ENCODE measurements at places on chromosomes 3 and 15.

DNA sequence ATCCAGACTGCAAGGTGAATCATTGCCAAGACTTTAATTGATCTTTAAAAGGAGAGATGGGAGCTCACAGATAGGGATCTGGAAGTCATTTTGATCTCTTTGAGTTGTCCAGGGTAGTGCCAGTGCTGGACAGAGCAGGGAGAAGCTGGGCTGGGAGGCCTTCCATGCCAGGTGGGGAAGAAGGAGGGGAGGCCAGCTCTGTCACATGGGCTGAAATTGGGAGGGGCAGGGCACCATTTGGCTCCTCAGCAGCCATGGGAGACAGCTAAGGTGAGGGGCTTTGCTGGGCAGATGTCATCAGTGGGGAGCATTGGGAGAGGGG is 23.4 kb downstream of the SMAD6 start:
- no peak for DNase-seq

- DNase-seq = no peak
Measured at GRCh38 chr3:142866841-142867631, 21.8 kb downstream of the PCOLCE2 start.

DNA sequence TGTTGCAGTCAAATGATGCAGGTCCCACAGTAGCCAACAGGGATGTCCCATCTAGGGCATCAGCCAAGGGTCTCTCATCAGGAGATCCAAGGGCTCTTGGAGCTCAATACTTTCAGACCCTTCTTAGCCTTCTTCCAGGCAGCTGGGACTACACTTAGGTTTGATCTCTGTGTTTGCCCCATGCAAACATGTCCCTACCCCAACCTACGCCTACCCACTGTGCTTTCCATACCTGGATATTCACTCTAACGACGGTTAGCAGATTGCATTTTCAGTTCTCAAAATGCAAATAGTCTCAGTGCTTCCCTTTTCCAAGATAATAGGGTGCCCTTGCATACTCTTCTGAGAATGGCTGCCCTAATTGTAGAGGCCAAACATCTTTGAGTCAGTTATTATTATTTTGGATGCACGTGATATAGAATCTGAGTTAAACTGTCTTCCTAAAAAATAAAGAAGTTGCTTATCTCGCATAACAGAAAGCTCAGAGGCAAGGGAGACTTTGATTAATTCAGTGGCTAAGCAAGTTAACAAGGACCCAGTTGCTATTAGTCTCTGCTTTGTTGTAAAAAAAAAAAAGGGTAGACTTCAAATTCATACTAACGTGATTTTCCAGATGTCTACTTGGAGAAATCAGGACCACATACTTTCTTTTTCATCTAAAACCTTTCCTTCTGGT is 1.0 kb upstream of the CEP70 start:
- DNase-seq = no peak

DNA sequence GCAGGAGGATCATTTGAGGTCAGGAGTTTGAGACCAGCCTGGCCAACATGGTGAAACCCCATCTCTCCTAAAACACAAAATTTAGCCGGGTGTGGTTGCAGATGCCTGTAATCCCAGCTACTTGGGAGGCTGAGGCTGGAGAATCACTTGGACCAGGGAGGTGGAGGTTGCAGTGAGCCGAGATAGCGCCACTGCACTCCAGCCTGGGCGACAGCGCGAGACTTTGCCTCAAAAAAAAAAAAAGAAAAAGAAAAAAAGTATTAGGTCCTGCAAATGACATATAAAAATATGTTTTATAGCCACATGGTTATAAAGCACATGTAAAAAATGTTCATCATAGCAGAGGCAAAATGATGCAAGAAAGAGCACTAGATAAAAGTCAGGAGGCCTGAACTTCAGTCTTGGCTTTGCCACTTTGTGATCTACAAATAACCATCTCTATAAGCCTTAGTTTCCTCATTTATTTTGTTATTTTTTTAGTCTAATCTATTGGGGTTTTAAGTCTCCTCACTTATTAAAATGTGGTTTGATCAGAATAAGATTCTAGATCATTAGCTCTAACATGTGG is 4.9 kb downstream of the SLC12A6 start:
- no peak for DNase-seq

DNA sequence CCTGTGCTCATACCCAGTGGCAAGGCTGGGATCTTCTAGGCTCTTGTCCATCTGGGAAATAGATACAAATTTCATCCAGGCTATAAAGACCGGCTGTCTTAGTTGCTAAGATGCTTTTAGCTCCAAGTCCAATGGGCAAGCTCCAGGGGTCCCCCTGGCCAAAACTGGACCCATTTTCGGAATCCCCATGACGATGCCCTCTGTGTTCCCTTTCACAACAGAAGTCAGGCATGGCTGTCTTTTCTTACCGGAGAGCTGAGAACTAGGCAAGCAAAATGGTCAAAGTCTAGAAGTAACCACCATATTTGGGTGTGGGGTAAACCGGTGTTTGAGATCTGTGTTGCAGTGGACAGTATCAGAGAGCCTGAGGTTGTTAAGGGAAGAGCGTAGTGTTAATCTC is 1.0 kb downstream of the GLYCTK start:
- DNase-seq = no peak

GRCh38 chr15:64515196-64515595 is 54.8 kb downstream of the ZNF609 start:
- no peak for DNase-seq

DNA sequence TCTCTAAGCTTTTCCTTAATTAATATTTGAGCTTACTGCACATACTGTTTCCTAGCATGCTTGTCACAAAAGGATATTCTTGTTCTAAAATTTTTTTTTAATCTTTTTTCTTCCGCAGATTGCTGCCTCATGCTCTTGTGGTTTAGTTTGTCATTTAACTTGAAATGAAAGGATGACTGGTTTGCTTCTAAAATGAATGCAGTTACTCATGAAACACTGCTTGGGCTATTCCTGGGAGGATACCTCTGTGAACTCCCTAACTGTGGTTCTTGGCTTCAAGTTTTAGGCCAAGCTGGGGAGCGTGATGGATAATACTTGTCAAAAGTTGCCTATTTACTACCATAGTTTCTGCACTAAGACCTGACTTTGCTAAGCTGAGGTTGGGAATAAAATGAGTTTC is 64.0 kb downstream of the USP13 start:
- no peak for DNase-seq

- DNase-seq = no peak
Measured at GRCh38 chr15:75167588-75168350, 33.9 kb upstream of the C15orf39 start.

DNA sequence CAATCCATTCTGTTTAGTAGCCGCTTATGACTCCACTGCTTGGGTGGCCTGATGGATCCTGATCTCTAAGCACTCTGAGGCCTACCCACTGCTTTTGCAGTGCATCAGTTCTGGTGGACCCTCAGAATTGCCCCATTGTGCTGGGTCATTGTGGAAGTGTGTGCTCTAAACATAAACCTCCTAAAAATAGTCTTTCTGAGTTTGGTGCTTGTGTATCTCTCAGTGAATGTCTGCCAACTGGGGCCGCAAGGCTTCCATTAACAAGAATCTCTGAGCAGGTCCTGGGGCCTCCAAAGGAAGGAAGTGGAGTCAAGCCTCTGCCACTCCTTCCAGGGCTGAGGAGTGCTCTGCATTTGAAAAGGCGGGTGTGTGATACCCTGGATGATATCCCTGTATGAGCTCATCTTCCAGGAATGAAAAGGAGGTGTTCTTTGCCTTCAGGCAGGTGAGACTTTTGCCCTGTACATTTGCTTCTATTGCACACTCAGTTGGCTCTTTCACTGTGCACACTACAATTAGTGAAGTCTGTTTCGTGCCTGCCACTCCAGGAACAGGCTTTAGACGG is 80.0 kb upstream of the CACNA2D3 start:
- DNase-seq = no peak

- no peak for DNase-seq
Measured at GRCh38 chr15:26157081-26157480, 294.0 kb upstream of the ATP10A start.

DNA sequence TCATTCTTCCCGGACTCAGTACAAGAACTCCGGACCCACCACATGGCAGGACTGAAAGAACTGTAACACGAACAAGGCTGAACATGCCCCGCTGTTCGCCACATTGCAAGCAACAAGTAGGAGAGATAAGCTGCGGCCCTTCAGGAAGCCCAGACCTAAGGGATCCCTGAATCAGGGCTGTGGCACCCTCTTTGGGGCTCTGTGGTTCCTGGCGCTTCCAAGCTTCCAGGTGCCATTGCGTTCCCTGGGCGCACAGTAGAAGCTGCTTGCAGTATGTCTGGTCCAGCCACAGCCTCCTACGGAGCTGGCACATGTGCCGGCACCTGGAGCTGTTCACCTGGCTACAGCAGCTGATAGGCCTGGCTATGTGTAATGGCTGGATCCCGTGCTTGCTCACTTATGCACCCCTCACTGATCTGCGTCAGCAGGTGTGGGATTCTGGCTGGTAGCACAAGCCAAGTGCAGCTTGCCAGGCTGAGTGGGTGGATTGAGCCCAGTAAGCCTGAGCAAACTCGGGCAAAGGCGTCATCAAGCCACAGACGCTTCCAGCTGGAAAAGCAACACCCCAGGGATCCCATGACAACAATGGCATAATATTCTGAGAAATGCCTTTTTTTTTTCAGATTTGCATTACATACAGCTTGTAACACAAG is 748.6 kb upstream of the GBE1 start:
- no peak for DNase-seq

DNA sequence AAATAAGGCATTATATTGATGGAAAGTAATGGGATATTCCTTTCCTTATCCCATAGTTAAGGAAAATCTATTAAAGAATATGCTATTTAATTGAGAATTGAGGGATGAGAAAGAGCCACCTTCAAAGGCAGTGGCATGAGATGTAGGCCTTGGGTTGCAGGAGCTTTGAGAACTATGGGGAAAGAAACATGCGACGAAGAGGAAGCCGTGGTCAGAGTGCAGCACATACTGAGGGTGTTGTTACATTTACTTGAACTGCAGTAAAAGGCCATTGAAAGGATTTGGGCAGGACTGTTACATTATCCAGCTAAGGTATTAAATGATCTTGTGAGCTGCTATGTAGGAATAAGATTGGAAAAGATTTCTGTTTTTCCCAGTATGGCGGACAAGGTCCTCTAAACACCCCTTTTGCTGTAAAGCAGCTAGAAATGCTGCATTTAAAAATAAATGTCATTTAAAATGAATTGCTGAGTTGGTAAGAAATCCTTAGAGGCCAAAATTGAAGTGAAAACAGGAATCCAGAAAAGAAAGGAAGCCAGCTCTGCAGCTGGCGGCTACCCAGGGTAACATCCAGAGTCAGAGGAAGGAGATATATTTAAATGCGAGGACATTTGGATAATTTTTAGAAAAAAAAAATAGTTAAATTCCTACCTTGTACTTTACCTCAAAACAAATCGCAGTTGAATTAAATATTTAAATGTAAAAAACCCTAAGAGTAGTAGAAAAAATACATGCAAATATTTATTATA is 61.7 kb downstream of the IL1RAP start:
- no peak for DNase-seq

GRCh38 chr3:18757476-18757875 is 332.3 kb upstream of the SATB1 start:
- DNase-seq = no peak

DNA sequence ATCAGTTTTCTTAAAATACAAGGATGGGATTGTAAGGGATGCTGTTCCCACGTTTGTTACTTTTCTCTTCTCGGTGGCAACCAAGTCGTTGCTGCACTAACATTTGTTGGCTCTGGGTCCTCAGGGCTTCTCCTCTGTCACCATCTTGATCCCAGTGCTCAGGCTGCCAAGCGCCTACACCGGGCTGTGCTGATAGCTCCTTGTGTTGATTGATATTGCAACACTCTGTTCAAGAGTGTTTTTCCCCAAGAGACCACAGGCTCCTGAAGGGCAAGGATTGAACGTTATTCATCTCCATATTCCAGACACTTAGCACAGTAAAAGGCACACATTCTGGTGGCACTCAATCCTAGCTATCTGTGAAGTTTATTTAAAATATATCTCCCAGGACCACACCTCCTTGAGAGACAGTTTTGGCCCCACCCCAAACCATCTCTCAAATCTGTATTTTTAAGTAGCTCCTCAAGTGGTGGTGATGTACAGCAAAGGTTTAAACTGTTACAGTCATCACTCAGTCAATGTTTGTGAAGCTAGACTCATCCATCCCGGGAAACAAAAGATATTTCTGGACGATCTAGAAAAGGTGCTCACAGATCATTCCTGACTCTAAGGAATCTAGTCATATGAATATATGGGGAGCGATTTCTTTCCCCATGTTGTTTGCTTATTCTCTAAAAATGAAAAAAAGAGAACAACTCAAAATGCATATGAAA is 38.5 kb upstream of the FOXP1 start:
- no peak for DNase-seq

DNA sequence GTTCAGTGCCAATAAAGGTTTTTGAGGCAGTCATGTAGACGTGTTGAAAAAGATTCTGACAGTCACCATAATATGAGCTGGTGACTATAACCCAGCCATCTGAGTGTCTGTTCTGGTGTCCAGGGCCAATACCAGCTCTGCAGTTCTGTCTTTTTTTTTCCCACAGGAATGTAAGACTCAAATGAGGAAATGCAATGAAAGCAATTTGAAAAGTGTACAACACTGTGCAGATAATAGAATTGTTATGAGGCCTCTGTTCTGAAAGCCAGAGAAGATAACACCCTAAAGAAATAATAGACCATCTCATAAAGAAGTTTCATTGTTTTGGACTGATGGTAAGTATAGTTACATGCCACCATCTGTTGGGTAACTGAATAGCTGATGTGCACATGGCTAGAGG is 57.1 kb downstream of the CLDN1 start:
- DNase-seq = no peak

DNA sequence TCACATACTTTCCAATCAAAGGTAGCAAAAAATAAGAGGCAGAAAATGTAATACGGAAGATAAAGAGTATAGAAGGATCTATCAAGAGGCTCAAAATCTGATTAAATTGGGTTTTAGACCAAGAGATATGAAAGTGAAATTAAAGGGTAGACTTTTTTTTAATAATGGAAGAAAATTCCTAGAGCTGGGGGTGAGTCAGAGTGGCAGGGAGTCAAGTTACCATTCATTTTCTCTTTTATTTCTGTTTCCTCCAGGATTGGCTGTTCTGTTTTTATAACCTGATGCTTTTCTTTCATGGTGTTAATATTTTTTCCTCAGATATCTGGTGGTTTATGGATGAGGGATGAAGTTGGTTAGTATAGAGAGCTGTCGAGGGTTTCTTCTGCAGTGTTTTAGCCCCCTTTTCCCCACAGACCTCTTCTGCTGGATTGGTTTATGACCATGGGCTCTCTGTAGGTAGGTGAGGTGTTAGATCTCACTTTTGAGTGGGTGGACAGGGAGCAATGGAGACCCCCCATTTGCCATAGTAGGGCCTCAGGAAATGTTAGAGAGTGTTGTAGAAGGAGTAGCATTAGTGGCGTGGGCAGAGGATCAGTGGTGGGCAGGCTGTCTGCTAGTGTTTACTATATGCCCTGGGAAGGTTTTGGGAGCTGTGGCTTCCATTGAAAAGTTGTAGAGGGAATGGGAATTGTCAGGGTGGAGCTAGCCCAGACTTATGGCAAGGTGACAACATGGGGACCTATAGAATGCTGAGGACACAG is 201.6 kb upstream of the GOLGA6L4 start:
- DNase-seq = no peak

- no peak for DNase-seq
Measured at GRCh38 chr3:180070925-180071324, 34.2 kb upstream of the PEX5L start.

GRCh38 chr15:94236608-94237007 is 5.2 kb downstream of the MCTP2 start:
- no peak for DNase-seq
